ENCODE measurements at places on chromosomes 16 and 17. TPM values are rescaled to one million over a fixed set of nuclear protein-coding genes. Genes with fewer than 3 reads are reported as not detected.

- DNase-seq: peak; percentile 67
Measured at GRCh38 chr17:66711881-66712321, 123.0 kb upstream of the CACNG5 start.

GRCh38 chr17:40663252-40663651 is 1.7 kb downstream of the KRT222 start:
- no peak for DNase-seq

GRCh38 chr17:50430821-50431618 is 5.0 kb downstream of the ACSF2 start:
- peak; percentile 55 for DNase-seq

- peak; percentile 5 for DNase-seq
Measured at GRCh38 chr17:36089888-36090836, at the start of gene CCL3. Gene CCL3, minus strand, starts transcription at chr17:36090143. Its CDS starts 85 bp downstream, at chr17:36090058.

GRCh38 chr16:23071196-23072083 is 77.8 kb downstream of the USP31 start:
- peak; percentile 17 for DNase-seq

The ALOXE3 gene
- total RNA-seq: not detected

The KRT17 gene
- 253 TPM for total RNA-seq

DNA sequence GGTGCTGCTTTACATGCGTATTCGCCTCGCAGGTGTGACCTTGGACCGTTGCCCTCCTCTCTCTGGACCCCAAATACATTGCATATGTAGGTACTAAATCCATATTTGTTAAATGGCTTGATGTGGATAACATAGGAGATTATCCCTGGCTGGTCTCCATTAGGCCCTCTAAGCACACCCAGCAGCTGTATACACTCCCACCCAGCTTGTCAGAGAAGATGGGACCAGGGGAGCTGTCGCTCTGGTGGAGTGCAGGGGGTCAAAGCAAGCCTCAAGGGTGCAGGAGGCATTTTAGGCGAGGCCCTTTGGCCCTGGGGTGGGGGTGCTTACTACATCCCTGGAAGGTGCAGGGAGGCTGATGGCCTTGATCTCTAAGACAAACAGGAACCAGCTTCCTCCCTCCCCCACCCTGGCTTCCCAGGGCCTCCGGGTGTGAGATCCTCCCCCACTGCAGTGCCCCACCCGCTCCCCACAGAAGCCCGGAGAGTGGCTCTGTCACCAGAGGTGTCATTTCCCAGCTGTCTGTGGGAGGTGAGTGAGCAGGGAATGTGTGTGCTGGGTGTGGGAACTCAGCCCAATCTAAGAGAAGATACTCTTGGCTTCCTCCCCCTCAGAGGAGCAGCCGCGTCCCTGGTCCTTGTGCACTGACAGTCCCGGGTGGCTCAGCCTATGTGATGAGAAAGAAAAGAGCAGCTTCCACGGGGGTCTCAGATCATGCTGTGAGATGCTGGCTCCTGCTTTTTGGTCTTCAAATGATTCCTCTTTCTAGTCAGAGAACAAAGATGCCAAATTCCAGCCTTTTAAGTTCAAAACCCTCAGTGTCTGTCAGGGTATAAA is 1.4 kb upstream of the VAMP2 start:
- peak; percentile 71 for DNase-seq

DNA sequence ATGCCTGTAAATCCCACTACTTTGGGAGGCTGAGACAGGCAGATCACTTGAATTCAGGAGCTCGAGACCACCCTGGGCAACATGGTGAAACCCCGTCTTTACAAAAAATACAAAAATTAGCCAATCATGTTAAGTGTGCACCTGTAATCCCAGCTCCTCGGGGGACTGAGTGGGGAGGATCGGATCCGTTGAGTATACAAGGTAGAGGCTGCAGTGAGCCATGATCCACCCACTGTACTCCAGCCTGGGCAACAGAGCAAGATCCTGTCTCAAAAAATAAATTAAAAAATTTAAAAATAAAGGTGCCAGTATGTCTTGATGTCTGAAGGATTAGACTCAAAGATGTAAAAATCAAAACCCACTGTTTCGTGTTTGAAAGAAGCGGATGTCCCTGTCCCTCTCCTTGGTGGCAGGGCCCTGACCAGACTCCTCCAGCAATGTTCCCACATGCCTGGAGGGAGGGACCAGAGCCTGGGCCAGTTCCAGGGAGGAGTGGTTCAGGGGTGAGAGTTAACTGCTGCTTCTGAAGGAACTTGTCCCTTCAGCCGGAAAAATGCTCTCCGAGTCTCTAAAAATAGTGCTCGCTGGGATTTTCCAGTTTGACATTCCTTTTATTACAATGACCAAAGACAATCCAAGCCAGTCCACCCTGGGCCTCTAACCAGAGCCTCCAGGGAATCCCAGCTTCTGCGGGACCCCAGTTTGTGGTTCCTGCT is 9.4 kb upstream of the CMTM4 start:
- DNase-seq: no peak

The MMP2 gene
- 363 TPM for total RNA-seq

The ACSM3 gene
- 4.4 TPM for total RNA-seq

DNA sequence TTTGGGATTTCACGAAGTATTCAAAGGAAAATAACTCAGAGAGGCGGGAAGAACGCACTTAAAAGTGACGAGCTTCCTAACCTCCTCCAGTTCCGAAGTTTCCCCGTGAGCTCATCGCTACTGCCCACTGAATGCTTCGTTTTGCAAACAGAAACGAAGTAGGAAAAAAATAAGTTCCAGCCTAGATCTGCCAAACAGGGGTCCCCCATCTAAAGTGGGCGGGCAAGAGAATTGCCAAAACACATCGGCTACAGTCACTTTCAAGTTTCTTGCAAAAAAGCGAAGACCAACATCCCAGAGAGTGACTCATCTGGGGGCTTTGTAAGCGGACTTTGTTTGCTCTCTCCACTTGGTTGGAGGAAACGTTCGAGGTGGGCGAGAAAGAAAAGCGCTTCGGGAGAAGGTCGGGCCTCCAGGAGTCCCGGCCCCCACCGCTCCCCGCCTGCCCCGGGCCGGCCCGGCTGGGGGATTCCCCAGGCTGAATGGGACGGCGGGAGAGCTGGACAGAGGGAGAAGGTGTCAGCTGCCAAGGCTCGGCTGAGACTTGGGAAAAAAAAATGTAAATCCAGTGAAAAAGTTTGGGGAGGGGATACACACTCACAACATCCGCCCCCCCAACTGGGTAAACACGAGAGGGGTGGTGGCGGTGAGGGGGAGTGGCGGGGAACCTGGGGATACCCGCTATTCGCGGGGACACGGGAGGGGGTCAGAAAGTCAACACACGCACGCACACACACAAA is 1.0 kb downstream of the VEZF1 start:
- DNase-seq: peak; percentile 84

The NDRG4 gene
- total RNA-seq: 14.2 TPM

DNA sequence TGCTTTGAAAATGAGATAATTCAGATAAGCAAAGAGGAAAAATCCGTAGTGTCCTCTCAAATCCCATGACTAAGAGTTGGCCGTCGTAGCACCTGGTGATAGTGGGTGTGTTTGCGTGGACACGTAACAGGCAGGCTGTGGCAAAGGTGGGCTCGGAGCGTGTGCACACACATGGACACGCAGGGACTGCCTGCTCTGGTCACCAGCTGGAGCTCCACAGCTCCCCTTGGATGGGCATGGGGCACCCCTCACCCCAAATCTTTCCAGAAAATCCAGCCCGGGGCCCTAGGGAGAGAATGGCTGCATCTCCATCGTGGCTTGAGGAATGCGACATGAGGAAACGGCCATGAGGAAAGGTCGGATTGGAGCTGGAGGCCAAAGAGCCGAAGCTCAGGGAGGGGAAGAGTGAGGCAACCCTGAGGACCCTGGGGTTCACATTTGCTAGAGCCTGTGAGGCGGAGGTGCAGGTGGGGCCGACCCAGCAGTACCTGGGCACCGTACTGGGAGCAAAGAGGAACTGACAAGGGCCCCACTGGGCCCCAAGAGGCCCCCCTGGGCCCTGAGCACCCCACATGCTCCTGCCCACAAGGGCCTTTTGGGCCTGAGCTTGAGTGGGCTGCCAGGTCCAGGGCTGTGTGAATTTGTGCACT is 51.6 kb downstream of the DNAH17 start:
- no peak for DNase-seq

DNA sequence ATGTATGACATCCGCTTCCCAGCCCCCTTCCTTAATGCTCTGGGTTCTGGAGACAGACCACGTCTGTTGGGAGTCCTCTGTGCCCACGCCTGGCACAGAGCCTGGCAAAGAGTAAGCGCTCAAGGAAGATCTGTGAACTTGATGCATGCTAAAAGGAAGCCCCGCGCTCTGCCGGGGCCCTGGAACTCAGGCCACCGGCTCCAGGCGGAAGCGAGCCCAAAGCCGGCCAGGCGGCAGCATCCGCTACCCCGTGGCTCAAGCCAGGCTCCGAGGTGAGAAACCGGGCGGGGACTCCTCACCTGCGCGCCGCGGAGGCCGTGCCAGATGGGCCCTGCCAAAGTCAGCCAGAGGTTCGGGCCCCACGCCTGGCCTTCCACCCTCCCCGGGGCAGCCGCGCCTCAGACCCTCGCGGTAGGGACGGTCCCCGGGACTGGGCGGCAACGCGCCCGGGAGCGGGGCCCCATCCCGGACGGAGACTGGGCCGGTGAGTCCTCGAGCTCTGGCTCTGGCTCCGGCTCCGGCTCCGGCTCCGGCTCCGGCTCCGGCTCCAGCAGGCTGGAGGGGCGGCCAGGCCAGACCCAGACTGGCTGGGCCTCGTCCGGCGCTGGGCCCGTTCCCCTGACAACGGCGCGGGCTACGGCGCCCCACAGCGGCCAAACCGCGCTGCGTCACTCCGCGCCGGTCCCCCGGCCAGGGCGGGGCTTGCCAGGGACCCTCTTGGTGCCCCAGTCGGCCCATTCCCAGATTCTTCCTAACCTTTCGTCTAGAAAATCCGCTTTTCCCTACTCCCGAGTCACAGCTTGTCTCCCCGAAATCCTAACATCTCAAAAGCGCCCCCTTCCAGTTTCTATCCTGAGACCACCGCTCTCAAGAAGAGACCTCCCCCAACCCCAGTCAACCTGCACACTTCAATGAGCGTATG is at the start of gene ZDHHC1:
TSS of gene ZDHHC1 (minus strand) at position 606 of the 922 bp plus-strand sequence. CDS start 8,702 bp downstream, outside the sequence.
- peak; percentile 87 for DNase-seq

The KCNJ16 gene
- 0.21 TPM for total RNA-seq

- DNase-seq: peak; percentile 92
Measured at GRCh38 chr17:77528516-77529327, 388.0 kb downstream of the SEC14L1 start.

- DNase-seq: no peak
Measured at GRCh38 chr17:67049025-67049739, 4.8 kb downstream of the CACNG1 start.

DNA sequence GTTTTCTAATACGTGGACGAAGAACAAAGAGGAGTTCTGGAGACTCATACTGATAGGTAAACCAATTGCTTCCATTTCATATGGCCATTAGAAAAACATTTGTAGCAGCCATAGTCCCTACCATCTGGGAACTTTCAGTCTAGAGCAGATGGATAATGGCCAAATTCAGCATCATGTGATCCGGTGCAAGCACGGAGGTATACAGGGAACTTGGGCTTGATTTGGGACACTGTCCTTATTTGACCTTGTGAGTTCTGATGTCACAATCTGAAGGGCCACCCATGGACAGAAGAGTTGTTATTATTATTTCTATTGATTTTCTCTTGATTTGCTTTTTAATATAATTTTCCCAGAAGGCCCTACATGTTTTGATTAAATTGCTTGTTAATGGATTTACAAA is 154.6 kb upstream of the ZNF267 start:
- DNase-seq: no peak

GRCh38 chr16:89094252-89094879 is 714 bp downstream of the ACSF3 start:
- DNase-seq: no peak

GRCh38 chr17:2395258-2396181 is 5.3 kb downstream of the MNT start:
- DNase-seq: no peak

GRCh38 chr17:78170692-78171590 is 2.6 kb downstream of the SYNGR2 start:
- no peak for DNase-seq

The ICAM2 gene
- 49.1 TPM for total RNA-seq

DNA sequence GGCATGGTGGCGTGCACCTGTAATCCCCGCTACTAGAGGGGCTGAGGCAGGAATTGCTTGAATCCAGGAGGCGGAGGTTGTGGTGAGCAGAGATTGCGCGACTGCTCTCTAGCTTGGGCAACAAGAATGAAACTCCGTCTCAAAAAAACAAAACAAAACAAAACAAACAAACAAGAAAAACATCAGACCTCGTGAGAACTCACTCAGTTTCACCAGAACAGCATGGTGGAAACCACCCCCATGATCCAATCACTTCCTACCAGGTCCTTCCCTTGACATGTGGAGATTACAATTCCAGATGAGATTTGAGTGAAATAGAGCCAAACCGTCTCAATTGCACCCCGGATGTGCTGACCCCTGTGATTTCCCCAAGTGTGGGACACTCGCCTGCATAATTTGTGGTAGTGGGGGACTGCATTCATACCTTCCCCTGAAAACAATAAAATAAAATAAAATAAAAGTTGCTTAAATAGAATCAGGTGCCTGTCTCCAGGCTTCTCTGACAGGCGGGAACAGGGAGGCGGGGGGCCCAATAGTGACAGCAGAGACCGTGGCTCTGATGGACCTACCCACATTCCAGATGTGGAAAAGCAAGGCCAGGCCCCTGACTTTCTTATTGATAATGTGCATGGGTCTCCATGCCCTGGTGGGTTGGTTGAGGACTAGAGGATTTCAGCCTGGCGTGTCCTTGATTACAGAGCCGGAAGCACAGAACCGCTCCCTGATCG is 13.1 kb downstream of the ZSCAN10 start:
- no peak for DNase-seq

DNA sequence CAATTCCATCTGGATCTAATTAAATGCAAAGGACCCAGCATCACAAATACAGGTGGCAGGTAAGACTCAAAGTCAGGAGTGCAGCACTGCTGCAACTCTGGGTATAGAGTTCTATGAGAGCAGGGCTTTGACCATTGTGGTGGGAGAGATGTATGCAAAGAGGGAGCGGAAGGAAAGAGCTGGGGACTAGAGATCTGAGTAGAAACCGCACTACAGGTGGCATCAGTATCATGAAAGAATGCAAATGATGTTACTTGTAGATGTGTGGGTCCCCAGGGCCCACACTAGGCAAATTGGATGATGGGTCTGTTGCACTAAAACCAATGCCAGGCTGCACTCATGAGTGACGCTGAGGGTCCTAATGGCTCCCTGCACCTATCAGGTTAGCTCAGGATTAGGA is 287.1 kb upstream of the ASIC2 start:
- no peak for DNase-seq

GRCh38 chr16:79599837-79600637 is 500 bp downstream of the MAF start:
- peak; percentile 78 for DNase-seq

GRCh38 chr17:67639555-67639954 is 78.2 kb upstream of the NOL11 start:
- no peak for DNase-seq

DNA sequence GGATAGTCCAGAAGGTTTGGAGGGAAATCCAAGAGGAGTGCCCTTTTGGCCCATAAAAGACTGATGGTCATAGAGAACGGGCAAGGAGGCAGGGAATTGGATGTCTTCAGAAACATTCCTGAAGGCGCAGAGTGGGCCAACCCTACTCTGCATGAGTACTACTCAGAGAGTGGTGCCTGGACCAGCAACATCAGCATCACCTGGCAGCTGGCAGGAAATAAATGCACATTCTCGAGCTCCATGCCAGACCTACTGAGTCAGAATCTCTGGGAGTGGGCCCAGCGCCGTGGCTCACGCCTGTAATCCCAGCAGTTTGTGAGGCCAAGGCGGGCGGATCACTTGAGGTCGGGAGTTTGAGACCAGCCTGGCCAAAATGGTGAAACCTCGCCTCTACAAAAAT is 27.1 kb upstream of the SLC39A11 start:
- DNase-seq: no peak

- no peak for DNase-seq
Measured at GRCh38 chr17:51456942-51457341, 196.6 kb downstream of the UTP18 start.

Data from tongue (tissue), 3 donors.